ENCODE measurements at places on chromosomes 1 and 21.

- peak; percentile 70 for DNase-seq
Observed at GRCh38 chr1:22275626-22276395, 132.9 kb upstream of the WNT4 start.

DNA sequence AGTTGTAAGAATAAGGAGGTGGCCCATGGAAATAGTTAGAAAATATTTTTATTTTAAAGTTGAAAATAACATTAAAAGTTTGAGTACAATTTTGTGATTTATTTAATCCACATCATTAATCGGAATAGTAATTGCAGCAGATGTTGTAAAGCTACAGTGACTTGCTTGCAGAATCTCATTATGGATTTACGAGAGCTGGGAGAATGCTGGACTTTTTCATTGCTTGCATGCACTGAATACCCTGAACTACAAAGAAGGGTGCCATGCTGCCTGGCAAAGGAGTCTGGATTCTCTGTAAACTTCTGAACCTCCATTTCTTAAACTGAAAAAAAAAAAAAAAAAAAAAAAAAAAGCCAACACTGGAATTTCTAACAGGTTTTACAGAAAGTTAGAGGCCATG lies 26.5 kb downstream of the WDR64 start:
- DNase-seq, result no peak

- DNase-seq, result no peak
Observed at GRCh38 chr1:110912784-110913183, 39.8 kb downstream of the CD53 start.

GRCh38 chr21:28426545-28426944 lies 566.1 kb downstream of the LTN1 start:
- no peak for DNase-seq

DNA sequence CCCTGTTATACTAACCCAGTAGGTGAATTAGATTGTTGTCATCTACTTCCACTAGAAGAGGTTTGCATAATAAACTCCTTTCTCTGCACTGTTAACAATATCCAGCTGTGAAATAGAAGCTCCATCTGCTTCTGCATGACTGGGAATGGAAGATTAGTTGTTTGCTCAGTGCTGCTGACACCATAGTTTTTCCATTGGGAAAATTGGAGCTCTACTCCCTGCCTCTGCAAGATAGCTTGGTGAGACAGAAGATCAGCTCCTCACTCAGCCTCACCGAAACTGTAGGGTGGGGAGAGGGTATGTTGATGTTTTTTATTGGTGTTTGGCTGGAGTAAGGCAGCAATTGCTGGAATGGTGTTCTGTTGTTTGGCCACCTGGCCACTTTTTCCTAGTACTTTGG lies 331.6 kb upstream of the ADAMTS5 start:
- no peak for DNase-seq

DNA sequence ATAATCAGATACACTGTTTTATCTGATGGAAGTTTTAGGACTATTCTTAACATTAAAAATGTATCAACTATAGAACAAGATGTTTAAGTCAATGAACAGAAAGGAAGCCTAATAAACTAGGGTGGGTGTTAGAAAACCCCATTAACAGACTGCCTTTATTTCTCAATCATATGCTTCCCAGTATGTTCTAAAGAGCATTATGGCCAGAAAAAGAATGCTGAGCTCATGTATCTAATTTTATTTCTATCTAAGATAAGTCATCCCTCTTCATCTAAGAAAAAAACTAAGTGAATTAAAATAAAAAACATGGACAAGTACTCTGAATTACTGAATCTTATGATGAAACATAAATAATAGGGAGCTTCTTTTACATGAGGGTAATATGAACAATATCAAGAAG lies 86.5 kb upstream of the TTC39A start:
- no peak for DNase-seq

DNA sequence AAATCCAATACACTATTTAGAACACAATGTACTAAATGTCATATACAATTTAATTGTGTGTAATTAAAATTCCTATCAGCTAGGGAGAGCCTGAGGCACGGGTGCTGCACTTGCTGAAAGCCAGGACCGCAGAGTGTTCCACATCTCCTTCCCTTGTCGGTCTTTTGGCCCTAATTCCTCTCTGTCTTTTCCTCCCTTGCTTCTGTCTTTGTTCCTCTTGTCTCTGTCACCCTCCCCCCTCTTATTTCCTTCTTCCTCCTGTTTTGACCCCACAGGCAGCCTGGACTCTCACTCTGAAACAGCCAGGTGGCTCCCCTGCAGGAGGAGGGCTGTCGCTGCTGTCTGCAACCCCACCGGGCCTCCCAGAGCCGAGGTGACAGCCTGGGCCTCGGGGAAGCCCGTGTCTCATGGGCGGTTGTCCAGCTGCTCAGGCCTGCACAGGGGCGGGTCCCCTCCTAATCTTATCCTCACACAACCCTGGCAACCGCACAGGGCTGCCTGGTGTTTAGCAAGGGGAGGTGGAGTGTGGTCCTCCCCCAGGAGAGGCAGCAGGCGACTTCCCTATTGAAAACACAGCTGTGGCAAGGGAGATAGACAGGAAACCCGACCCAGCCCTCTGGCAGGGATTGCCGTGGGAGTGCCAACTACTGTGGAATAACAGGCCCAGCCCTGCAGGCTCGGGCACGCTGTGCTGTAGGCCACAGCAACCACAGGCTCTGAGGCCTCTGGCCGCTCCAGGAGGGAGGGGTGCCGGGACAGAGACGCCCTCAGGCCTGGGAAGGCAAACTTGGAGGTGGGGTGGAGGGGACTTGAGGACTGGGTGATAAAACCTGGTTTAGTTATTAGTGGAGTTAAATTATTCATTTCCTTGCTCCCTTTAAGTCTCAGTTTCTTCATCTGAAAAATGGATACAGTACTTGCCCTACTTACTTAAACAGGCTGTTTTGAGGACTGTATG lies 68.8 kb upstream of the WDR26 start:
- DNase-seq, result no peak

GRCh38 chr1:179925922-179926849 lies 28.4 kb upstream of the CEP350 start:
- DNase-seq, result no peak

DNA sequence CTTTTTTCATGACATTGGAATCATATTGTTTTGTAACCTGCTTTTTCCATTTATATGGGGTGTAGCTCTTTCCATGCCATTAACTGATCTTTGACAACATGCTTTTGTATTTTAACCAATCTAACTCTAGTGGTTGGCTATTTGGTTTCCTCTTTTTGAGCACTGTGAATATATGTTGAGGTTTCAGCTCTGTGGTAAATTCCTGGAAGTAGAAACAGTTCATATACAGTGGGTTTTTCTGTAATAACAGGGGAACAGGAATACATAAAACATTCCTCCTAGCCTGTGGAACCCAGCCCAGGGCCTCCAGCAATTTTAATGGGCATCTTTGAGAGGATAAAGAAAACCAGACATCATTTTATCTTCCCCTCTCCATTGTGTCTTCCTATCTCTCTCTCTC lies 17.4 kb downstream of the AZIN2 start:
- no peak for DNase-seq

DNA sequence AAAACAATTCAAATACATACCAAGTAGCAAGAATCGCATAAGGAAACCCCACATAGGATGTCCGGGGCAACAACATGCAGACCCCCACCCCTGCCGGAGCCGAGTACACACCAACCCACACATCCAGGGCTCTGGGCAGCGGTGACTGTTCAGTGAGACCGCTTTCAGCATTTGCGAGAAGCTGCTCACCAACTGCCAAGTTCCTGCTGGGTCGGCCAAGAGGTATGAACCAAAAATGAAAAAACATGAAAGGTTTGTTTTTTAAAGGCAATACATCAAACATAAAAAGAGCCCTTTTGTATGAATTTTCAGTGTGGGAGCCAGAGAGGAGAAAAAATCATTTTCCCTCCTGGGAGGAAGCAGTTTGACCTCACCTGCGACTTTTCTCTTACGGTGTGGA lies 92.3 kb downstream of the SIM2 start:
- no peak for DNase-seq

Measured in activated effector memory CD4-positive, alpha-beta T cell treated with anti-CD3 and anti-CD28 coated beads, Interleukin-2, amount 50 U/mL, for 16 hours (primary cell).